Activated naive CD4-positive, alpha-beta T cell treated with anti-CD3 and anti-CD28 coated beads, Interleukin-2, amount 50 U/mL, for 16 hours (primary cell): ENCODE measurements at places on chromosomes 1 and 21.

DNA sequence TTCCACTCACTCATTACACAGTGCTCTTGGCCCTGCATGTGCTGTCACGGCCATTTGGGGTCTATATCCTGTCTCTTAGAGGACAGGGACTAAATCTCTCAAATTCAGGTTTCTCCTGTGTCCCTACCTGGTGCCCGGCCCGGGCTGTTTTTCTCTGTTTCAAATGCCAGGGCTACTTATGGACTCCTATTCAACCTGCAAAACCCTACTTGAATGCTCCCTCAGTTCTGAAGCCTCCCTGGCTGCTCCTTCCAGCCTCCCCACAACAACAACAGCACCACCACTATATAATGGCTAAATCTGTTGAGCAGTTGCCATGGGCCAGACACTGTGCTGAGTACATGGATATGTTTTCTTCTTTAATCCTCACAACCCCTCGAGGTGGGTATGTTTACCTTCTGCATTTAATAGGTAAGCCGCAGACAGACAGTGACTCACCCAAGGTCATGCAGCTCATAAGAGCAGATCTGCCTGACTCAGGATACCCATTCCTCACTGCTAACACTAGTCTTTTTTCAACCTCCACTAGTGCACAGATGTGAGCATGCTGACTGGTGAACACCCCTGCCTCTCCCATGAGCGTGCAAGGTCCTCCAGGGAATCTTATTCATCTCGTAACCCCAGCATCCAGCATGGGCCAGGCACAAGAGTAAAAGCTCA lies 29.9 kb downstream of the DHRS3 start:
- DNase-seq = no peak

GRCh38 chr1:62437273-62437940 lies 558 bp downstream of the USP1 start:
- peak; percentile 47 for DNase-seq

- no peak for DNase-seq
Measured at GRCh38 chr1:98898940-98899339, 105.7 kb downstream of the PLPPR5 start.

DNA sequence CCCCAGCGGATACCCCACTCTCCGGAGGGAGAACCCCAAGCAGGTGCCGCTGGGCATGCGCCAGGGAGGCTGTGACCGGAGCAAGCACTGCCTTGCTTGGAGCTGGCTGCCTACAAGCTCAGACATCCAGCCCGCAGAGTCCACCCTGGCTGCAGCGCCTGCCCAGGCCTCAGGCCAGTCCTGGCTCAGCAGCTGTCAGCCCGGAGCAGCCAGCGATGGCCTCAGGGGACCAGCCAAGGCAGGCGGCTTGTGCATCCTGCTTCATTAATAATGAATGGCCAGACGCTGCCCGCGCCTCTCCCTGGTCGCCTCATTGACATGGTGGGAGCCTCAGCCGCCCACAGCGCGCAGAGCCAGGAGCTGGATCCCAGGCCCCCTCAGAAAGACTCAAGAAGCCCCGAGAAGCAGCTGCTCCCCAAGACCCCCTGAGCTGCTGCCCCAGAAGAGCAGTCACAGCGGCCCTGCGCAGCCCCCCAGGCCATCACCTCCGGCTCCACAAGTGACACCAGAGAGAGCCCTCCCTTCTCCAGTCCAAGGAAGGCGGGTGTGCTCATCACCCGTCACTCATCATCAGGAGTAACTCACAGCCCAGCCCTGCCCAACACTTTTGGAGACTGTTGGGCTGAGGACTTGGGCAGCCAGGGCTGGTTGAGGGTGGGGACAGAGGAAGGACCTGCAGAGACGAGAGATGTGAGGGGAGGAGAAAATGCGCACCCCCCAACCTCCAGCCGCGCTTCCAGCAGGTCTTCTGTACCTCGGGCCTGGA lies 19.6 kb downstream of the KCNAB2 start:
- DNase-seq = no peak

- no peak for DNase-seq
Measured at GRCh38 chr1:198128533-198128932, 28.3 kb upstream of the NEK7 start.

- DNase-seq = peak; percentile 51
Measured at GRCh38 chr1:54356680-54357147, 49.5 kb downstream of the SSBP3 start.

DNA sequence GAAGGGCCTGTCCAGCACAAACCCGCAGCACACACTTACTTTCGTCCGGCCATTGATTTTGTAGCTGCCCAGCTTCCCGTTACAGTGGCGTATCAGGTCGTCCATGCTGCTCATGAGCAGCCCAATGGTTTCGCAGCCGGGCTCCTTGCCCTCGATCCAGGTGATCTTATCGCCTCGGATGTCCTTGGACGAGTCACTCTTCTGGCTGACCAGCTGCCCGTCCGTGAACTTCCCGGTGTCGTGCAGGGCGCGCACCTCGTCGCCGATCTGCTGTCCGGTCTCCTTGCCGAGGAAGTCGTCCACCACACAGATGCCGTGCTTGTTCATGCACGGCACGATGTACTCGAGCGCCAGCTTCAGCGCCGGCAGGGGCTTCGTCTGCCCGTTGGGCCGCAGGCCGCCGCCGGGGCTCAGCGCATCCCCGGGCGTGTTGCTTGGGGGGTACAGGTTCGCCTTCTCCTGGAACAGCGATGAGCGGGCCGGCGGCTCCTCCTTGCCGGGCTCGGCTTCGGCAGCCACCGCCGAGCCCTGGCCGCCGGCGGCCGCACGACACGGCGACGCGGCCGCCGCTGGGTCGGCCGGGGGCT lies 1.0 kb downstream of the EGLN1 start:
- peak; percentile 52 for DNase-seq

DNA sequence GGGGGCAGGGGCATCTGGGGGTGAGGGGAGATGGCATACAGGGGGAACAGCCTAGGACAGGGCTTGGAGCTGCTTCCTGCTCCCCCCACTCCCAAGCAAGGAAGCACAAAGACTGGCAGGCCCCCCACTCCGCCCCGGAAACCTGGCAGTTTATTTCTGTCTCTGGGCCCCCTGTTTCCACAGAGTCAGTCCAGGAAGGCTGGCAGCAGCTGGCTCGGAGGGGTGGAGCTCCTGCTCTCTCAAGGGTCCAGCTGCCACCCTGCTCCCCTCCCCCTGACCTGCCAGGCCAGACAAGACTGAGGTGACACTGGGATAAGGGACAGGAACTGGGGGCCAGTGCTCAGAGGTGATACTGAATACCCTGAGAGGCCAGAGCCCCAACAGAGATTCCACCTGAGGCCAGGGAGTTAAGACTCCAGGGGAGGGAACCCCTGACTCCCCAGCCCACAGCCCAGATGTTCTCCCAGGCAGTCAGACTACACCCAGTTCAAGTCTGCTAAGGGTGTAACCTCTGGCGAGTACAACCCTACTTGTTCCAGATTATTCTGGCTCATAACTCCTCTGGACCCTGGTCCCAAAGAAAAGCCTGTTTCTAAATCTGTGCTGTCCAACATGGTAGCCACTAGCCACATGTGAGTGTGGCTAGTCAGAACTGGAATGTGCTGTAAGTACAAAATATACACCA lies 26.3 kb downstream of the AHDC1 start:
- DNase-seq = no peak

DNA sequence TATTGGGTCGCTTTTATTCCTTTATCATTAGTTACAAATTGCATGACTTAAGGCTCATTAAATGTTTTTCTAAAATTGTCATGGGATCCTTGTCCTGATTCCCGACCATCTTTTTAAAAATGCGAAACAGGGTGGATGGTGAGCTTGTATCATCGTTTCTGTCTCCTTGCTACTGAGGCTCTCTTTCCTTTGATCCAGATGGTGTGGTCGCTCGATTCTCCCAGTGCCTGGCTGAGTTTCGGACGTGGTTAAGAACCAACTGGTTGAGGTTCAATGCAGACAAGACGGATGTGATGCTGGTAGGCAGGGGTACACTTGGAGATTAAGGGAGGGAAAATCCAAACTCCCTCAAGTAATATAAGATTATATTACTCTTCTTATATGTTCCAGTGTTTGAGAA lies 1.2 kb downstream of the MIER1 start:
- no peak for DNase-seq

DNA sequence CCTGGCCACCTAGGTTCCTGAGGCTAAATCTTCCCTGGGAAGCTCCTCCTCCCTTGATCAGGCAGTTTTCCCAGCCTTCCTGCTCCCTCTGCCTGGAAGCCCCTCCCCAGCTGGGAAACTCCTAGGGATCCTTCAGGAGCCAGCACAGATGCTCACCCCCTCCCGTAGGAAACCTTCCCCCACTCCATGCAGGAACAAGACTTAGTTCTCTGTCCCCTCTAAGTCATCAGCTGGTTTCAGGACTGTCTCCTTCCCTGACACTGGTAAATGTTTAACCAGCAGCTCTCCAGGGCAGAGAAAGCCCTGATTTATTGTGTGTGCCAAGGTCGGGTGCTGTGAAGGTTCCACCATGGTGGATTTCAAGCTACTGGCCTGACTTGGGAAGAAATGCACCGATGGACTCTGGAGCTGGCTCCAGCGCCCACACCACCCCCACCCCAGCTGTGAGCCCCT lies 25.0 kb downstream of the TTC39A start:
- no peak for DNase-seq

GRCh38 chr1:28750330-28750729 lies 13.6 kb downstream of the YTHDF2 start:
- no peak for DNase-seq

DNA sequence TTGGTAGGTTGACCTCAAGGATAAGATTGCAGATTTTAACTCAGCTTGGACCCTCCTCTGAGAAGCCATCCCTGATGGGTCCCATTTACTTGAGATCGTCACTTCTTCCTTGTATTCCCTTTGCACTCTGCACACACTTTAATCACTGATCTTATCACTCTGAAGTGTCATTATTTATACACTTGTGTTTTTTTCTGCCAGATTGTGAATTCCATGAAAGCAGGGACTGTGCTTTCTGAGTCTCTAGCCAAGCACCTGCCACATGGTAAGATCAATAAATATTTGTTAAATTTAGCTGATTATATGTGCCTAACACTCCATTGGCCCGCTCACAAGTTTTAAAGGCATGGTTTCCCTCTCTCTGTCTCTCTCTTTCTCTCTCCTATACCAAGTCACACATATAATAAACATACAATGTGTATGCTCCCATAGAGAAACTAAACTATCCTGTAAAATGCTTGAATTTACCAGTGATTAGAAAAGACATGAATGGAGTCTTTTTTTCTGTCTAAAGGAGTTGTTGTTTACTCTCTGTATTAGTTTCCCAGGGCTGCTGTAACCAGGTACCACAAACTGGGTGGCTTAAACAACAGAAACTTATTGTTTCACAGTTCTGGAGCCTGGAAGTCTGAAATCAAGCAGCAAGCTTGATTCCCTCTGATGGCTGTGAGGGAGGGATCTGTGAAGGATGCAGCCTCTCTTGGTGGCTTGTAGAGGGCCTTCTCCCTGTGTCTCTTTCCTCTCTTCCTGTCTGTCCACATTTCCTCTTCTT lies 105.2 kb upstream of the GADD45A start:
- DNase-seq = no peak
